ENCODE measurements at places on chromosomes 1 and 21.

DNA sequence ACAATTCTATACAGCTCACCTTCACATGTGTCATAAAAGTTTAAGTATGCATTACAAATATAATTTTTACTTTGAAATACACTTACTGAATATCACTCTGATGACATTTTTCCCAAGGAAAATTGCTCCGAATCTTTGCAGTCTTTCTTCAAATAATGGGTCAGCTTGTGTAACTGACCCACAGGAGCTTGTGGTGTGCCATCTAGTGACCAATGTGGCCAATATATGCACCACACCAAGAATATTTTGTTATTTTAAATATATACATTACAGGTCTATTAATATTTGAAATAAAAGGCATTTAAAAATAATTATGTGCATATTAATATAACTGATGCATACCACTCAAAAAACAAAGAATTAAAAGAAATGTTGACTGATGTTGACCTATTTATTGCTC lies 271.4 kb downstream of the TBX15 start:
- no peak for DNase-seq

DNA sequence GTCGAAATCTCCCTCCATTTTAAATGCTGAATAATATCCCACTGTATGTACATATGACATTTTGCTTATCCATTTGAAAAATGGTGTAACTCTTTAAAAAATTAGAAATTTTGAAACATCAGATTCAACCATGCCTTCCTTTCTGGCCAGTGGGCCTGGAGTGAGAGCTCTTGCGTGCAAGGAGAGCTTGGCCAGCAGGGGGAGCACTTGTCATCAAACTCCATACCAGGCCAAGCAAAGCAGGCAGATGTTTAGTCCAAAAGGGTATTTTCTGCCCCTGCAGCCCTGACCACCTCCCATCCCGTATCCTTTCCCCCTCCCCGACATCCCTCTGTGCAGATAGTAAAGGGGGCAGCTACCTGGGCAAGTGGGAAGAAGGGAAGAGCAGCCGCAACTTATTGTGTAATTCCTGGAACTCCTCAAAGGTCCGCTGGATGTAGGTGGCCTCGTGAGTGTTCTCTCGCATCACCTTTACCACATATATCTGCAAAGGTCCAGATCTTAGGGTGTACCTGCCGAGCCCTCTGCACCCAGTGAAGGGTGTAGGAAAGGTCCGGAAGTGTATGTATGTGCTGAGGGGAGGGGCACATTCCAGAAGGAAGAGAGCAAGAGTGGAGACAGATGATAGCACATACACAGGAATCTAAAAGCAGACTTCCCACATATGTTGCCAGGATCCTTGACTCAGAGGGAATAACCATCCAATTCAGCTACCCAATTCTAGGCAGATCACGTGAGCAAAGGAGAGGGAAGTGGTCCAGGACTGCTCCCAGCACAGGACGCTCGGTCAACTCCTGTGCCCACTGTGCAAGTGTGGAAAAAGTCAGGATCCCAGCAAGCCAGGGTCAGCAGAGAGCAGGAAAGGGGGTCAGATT lies 19.9 kb upstream of the PPP1R15B start:
- no peak for DNase-seq

DNA sequence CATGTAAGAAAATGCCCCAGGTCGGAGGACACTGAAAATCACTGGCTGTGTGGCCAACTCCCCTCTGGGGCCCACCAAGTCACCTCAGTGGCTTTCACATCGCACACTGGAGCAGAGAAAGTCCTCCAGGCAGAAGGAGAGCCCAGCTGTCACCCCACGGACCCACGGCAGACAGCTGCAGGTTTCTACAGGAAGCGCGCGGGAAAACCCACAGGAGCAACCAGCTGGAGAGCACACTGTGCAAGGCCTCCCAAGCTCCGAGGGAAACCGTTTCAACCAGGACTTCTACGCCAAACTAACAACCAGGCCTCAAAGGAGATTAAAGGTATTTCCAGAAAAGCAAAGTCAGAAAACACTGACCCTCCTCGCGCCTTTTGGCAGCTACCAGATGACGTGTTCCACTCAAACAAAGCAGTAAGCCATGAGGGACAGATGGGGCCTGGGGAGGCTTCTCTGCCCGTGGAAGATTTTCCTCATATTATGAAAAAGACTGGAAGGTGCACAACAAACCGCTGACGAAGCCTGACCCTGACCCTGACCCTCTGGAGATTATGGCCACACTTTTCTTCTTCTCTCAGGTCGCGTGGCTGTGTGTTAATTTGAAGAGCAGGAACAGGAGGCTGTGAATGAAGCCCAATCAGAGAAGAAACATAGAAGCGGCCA lies 21.0 kb downstream of the WDR4 start:
- DNase-seq, result no peak

GRCh38 chr21:31220575-31220974 lies 123.5 kb downstream of the TIAM1 start:
- DNase-seq, result no peak

DNA sequence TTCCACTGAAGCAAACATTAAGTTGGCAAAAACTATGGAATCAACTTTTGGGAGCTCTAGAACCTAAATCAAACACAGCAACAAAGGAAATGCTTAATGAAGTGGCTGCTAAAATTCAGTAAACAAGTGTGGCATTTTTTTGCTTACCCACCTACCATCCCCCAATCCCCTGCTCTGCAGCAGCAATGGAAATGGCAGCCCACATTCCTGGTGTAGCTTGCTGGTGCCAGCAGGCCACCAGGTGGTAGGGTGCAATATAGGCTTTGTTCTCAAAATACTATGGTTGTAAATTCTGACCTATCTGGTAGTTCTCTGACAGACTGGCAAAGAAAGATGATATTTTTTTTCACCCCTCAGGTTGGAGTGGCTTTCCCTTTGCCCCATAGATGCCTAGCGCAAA lies 42.8 kb downstream of the SHCBP1L start:
- DNase-seq, result no peak

DNA sequence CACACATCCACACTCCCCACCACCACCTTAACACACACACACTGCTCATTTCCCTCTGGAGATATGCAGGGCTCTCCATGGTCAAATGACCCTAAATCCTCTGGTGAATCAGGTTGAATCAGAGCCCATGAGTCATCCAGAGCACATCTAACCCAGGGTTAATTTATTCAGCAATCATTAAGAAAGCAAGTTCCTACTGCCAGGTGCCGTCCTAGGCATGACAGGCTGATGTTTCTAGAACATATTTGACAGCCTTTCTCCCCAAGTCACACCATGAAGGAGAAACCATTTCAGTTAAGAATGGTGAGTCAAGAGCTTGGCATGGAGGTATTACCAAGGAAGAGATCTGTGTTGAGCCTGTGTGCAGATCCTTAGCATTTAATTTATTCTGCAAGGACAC lies 194.3 kb upstream of the CAMK1G start:
- no peak for DNase-seq

GRCh38 chr1:176802316-176802715 lies 339.3 kb downstream of the PAPPA2 start:
- peak; percentile 23 for DNase-seq

- no peak for DNase-seq
Observed at GRCh38 chr1:67572594-67573221, 112.3 kb upstream of the GADD45A start.

DNA sequence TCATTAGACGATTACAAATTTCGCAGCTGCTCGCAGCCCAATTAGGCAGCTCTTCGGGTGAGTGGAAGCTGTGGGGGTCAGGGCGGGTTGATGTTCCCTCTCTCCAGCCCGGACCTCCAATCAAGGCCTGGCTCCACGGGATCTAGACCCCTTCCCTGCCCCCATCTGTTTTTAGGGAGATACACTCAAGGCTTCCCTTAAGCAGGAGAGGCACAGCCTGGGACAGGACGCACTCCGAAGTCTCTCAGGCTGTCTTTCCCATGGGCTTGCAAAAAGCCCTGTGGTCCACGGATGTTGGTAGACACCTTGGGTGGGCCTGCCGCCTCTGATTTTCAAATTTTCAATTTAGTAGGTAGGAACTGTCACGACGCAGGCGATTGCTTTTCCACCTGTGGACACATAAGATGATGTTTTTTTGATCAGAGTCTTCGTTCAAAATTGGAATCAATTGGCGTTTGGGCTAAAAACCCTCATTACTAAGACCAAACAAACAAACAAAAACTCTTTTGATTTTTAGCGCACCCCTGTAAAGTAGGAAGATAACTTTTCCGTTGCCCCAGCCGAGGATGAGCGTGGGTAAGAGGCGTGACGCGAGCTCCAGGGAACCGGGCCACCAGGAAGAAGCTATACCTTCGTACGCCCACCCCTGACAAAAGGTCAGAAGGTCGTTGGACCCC lies 2.5 kb upstream of the LHX8 start:
- no peak for DNase-seq

GRCh38 chr21:43877936-43878575 lies 13.0 kb downstream of the AGPAT3 start:
- no peak for DNase-seq

DNA sequence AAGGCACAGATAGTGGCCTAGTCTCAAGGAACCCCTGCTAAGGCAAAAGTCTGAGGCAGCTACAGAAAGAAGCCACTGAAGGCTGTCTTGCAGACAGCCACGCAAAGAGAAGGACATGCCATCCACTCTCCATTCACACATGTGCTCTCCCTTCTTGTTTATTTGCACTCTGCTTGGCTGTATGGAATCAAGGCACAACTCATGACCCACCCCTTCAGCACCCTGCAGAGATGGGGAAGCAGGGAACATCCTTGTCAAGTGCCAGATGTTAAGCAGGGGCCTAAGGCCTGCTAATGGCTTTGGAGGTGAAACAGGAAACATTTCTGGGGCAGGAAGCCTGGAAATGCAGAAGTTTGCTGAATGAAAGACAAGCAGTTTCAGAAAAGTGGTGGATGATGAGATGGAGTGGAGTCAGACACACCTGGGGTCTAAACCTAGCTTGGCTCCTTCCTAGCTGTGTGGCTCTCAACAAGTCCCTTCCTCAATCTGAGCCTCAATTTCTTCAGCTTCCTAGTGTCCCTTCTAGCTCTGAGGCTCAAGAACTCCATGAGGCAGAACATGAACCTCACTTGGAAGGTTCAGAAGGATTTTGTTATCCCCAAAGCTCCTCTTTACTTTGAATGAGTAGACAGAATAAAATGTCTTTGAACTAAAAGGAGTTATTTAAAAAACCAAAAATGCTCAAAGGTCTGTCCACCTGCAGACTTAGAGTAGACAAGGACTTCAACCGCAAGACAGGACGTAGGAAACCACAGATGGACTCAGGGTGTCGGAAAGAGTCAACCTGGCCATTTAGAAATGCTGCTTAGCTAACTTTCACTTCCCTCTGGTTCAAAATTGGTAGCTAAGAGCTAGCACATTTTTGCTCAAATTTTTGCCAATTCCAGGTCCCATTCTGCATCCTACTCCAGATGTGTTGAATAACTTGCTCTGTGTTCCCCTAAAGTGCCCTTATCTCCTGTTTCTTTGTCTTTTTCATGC lies 283.1 kb downstream of the PLPP3 start:
- DNase-seq, result no peak

- DNase-seq, result no peak
Observed at GRCh38 chr1:164440232-164440631, 118.8 kb upstream of the PBX1 start.

DNA sequence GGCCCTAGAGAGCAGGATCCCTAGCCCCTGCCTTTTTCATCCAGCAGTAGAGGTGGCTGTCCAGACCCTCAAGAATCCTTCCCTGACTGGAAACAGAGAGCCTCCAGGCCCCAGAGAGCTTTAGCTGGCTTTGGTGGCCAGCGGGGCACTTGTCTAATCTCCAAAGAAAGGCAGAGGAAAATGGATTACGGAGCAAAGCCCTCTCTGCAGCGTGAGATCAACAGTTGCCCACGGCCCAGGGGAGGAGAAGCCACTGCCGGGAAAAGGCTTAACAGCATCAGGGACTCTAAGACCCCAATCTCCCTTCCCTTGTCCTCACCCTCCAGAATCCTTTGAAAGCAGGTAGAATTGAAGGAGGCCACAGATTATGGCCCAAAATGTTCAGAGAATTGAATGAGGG lies 35.8 kb upstream of the GRIK3 start:
- no peak for DNase-seq

- DNase-seq, result no peak
Observed at GRCh38 chr1:94142583-94142982, 21.6 kb upstream of the ABCA4 start.

- DNase-seq, result no peak
Observed at GRCh38 chr21:27315373-27315772, 348.5 kb upstream of the ADAMTS5 start.

- DNase-seq, result no peak
Observed at GRCh38 chr21:35814858-35815619, 245.3 kb downstream of the SETD4 start.

GRCh38 chr1:39494671-39495410 lies 3.4 kb downstream of the BMP8A start:
- DNase-seq, result no peak

GRCh38 chr1:167658574-167659328 lies 28.7 kb downstream of the RCSD1 start:
- no peak for DNase-seq

DNA sequence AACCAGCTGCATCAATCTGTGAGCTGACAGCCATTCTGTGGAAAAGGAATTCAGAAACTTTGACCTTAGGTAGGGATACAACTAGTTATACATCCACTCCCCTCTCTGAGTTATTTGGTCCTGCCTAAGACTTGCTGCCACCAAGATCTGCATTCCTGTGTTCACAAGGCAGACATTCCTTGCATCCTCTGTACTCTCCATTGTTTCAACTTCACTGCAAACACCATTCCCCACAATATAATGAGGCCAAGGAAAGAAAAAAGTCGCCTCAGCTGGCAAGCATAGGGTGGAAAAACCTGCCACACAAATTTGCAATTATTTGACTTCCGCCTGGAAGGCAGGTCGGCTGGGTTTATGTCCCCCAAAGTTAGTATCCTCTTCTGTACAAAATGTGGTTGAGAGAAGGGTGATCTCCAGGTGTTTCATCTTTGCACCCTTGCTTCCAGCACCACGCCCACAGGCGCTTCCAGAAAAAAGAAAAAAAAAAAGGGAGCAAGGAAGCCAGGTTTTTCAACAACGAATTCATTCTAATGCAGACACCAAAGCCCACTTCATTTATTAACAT lies 676 bp upstream of the CTTNBP2NL start:
- no peak for DNase-seq

DNA sequence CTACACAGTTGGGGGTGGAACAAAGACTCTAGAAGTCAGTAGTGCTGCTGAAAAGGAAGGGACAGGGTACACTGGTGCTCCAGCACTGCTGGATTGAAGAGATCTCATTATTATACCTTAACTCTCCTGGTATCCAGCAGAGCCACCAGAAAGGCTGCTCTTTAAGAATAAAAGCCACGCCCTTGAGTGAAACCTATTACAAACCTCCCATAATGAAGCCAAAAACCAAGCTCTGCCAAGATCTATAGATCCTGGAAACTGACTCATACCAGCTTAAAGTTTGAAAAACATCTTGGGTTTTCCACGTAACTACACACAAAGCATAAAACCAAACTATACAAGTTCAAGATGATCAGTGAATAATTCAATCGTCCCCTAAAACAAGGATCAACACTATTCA lies 38.0 kb downstream of the ADSS2 start:
- DNase-seq, result no peak

- no peak for DNase-seq
Observed at GRCh38 chr1:195450794-195451193, 1157.4 kb downstream of the KCNT2 start.

DNA sequence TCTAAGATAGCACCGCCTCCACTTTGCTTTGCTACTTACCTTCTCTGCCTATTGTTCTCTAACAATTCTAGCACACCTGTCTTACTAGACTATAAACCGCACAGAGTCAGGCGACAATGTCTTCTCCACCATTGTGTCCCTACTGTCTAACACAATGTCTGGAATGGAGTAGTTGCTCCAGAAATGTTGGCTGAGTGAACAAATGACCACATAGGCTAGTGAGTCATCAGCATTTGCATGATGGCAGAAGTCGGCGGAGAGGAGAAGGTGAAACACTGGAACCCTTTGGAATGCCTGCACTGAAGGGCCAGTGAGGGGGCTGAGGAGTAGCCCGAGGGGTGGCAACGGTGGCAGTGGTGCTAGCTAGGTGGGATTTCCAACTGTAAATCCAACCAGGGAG lies 14.0 kb upstream of the PABPC4 start:
- DNase-seq, result no peak

Measured in cerebellar nuclear complex (tissue), 1 donor.